ENCODE measurements at places on chromosomes 6 and 20. TPM values are rescaled to one million over a fixed set of nuclear protein-coding genes. Genes with fewer than 3 reads are reported as not detected.

SCRT2 gene
- not detected for total RNA-seq

BTNL2 gene
- not detected for total RNA-seq

ARHGAP40 gene
- not detected for total RNA-seq

XKR7 gene
- not detected for total RNA-seq

GRCh38 chr6:35678021-35678654 lies 10.6 kb downstream of the FKBP5 start:
- DNase-seq = no peak

DNA sequence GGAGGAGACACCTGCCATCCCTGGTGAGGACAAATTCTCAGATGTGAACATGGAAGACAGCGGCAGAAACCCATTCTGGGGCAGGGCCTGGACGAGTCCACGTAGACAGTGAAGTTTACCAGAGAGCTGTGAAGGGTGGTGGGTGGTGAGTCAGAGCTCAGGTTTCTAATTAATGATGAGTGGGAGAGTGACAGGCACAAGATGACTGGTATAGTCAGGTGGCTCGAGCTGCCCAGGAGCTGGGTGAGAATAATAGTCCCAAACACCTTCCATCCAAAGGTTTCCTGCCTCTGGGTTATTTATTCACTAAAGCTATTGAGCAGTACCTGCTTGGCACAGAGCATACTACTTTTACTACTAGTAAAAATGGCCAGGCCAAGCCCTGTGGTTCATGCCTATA lies 6.0 kb downstream of the TLDC2 start:
- DNase-seq = peak; percentile 7

DNA sequence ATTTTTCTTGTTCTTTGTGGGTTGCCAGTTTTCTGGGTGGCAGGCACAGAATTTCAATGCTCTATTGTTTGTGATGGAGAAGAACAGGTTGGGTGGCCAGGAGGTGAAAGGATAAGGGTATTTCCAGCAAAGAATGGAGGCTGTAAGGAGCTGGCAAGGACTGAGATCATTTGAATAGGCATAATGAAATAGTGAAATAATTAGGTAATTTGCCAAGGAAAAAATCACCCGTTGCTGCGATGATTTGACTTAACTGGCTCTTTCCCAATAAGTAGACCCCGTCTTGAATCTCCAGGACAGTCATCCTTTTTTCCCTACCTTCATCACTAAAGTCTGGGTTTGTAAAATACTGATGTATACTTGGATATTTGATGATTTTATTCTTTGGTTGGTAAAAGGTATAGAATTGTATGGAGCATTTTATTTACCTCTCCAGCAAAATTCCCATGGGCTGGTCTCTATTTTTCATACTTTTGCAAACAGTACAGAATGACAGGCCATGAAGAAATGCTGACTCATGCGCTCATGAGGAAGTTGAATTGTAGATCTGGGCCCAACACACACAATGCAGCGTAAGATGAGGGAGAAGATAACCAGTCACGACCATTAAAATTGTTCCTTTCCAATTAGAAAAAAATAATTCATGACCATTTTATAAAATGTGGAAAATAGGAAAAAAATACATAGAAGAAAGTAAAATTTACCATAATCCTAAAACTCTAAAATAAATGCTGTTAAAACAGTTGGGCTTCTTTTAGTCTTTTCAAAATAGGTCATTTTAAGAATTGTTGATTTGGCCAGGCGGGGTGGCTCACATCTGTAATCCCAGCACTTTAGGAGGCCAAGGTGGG lies 2.4 kb upstream of the GCNT2 start:
- DNase-seq = no peak

GRCh38 chr6:163717106-163717764 lies 302.7 kb downstream of the QKI start:
- DNase-seq = no peak

DNA sequence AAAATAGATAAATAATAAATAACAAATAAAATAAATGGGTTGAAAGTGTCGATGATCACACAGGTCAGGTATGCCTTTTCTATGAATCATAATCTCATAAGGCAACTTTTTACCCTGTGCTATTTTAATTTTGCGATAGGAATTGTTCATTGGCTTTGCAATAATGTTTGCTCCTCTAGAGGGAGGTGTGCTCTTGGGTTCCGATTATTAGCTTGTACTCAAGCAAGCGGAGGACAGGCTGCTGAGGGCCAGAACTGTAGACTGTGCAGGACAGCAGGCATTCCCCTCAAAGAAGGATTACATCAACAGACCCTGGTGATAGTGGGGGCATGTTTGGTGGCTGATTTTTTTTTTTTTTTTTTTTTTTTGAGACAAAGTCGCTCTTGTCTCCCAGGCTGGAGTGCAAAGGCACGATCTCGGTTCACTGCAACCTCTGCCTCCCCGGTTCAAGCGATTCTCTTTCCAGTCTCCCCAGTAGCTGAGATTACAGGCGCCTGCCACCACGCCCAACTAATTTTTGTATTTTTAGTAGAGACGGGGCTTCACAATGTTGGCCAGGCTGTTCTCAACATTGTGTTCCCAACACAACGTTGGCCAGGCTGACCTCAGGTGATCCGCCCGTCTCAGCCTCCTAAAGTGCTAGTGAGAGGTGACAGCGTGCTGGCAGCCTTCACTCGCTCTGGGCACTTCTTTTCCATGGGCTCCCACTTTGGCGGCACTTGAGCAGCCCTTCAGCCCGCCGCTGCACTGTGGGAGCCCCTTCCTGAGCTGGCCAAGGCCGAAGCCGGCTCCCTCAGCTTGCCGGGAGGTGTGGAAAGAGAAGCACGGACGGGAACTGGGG lies 35.6 kb downstream of the RIOK1 start:
- no peak for DNase-seq

DNA sequence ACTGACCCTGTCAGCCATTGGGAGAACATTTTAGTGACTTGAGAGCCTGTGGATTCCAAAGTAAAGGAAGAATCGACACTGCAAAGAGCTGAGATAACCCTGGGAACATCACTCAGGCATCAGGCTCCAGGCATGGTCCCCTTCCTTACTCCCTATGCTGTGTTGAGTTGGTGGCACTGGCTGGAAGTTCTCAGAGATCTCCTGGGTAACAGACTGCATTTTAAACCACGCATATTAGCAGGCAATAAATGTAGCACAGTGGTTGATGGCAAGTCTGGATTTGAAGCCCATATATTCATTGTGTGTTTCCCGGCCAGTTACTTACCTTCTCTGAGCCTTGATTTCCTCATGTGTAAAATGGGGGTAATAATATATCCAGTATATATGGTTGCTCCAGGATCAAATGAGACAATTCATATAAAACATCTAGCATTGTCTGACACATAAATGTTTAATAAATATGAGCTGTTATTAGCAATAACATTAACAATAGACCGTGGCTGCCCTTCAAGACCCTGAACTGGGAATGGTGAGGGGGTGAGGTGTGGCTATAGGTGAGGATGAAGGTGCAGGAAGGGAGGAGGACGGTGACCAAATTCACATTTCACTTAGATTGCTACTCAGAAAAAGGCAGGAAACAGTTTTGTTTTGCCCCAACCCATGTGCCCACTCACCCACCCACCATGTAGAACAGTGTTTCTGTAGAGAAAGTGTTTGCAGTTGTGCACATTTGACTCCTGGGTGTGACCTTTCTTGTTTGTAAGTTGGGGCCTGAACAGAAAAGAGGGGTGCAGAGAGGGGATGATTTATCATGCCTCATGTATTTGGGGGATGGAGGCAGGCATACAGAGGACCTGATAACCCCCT lies 2.1 kb downstream of the PLCG1 start:
- DNase-seq = no peak

GRCh38 chr6:106197441-106197840 lies 111.3 kb downstream of the PRDM1 start:
- DNase-seq = no peak

DNA sequence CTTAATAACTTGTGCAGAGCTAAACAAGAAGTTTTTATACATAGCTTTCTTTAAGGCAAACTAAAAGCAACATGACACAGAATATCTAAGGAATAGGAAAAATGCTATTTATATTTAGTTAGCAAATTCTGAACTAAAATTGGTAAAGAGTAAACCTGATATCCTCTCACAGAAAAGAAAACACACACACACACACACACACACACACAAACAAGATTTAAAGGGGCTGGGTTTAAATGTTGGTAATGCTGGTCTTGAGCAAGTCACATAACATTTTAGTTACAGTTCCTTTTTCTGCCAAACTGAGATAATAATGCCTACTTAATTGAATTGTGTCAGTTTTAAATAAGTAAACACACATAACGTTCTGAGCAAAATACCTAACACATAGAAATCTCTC lies 1.6 kb downstream of the TRDN start:
- no peak for DNase-seq

- no peak for DNase-seq
Observed at GRCh38 chr6:129510950-129511349, 199.0 kb downstream of the ARHGAP18 start.

- no peak for DNase-seq
Observed at GRCh38 chr6:146861029-146861563, 262.3 kb downstream of the ADGB start.

DNA sequence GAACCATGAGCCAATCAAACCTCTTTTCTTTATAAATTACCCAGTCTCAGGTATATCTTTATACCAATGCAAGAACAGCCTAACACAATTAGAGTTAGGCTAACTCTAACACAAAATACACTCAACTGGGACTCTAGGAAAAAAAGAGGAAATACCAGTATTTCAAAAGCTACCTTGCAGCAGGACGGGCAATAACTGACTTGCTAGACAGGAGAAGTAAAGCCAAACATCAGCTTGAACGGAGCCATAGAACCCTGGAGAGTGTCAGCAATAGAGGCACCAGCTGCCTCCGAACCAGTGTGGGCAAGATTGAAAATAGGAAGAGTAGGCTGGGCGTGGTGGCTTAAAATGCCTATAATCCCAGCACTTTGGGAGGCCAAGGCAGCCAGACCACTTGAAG lies 162.0 kb upstream of the SOX4 start:
- DNase-seq = no peak

DNA sequence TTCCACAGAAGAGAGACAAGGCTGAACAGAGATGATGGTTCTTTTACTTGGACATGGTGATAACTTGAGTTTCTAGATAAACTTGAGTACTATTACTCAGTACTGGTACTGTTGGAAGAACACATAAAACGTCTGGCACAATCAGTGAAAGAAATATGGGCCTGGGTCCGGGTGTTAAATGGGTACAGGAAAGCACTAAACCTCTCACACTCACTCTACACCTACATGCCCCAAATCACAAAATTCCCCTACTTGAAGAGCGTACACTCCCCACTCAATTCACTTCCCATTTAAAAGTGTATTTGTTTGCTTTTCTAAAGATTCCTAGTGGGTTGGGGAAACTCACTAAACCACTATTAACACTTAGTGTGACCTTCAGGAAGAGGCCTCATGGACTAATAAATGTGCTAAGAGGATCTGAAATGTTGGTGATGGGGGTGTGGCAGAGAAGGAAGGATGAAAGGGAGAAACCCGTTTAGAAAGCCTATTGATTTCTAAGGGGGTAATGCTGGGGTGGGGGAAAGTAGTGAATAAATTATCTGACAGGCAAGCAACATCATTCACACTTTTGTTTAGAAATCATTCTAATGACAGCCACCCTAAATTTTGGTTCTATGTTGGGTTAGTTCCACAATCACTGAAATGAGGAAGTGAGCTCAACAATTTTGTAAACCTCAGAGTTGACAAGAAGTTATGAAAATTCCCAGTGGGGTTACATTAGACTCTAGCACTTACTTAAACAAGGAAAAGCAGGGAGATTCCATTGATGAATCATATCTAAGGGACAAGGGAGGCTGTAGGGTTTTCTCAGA lies 222.6 kb upstream of the MARCKS start:
- no peak for DNase-seq

DNA sequence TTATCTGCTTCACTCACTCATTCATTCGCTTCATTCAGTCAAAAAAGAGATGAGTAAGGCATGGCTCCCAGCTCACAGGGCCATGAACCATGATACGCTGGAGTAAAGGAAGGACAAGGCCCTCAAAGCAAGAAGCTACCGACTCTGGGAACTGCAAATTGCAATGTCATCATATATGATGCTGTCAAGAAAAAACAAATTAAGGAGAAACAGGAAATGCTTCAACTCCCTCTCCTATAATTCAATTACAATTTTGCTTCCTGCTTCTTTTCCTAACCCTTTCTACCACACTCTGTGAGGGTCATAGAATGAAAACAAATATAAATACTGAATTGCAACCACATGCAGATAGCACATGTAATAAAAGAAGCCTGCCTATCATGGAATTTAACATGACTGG lies 725.7 kb upstream of the FLRT3 start:
- DNase-seq = no peak

Measured in omental fat pad (tissue), 4 donors.